ENCODE measurements at places on chromosomes 13 and 19. TPM values are rescaled to one million over a fixed set of nuclear protein-coding genes. Genes with fewer than 3 reads are reported as not detected.

DNA sequence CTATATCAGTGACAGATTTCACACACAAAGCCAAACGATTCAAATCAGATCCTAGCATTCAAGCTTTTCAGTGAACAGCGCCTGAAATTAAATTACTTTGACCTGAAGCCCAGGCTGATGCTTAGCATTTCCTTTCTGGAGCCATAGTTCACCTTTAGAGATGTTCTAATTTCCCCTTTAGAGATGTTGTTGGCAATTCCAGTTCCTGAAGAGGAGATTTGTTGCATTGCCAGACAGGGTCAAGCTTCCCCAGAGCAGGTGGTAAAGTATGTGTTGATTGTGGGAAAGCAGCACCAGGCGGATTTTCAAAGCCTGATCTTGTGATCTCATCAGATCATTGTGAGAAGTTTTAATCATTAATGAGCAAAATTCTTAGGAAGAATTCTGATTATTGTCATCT lies 609.8 kb upstream of the KLF12 start:
- DNase-seq, result no peak

FFAR2 gene
- total RNA-seq, result 0.95 TPM

TEX101 gene
- total RNA-seq, result not detected

DNA sequence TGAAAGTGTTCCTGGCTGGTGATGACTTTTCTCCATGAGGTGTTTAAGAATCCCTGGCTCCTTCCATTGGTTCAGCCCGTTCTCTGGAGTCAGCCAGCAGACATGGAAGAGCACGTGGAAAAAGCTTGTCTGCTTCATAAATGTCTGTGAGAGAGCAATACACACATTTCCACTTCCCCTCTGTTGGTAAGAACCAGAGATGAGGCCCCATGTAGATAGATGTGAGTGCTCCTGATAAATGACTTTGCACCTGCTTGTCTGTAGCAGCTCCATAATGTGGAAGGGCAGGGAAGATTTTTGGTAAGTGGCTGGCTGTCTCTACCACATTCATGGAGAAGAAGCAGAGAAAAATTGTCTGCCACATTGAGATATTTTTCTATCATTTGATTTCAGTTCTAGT lies 325.8 kb downstream of the LMO7 start:
- no peak for DNase-seq

DNA sequence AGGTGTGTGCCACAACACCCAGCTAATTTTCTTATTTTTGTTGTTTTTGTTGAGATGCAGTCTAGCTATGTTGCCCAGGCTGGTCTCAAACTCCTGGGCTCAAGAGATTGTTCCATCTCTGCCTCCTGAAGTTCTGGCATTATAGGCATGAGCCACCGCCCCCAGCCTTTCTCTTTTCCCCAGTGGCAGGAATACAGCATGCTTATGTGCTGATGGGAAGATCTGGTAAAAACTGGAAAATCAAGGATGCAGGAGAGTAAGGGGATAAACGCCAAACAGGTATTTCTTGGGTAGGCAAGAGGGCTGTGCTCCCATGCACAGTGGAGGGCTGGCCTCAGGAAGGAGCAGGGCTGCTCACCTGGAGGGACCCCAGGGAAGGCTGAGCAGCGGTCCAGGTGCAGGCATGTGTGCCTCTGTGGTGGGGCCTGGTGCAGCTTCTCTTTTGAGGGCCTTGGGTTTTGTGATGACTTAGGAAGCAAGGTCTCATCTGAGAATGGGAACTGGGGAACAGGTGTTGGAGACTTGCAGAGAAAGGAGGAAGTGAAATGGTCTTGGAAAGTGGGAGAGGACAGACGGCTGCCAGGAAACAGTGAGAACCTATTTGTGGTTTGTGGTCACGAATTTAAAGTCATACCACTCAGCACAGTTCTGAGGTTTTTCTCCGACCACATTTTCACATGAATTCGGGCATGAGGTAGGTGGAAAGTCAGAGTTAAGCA lies 106.5 kb downstream of the TEX26 start:
- DNase-seq, result no peak

DNA sequence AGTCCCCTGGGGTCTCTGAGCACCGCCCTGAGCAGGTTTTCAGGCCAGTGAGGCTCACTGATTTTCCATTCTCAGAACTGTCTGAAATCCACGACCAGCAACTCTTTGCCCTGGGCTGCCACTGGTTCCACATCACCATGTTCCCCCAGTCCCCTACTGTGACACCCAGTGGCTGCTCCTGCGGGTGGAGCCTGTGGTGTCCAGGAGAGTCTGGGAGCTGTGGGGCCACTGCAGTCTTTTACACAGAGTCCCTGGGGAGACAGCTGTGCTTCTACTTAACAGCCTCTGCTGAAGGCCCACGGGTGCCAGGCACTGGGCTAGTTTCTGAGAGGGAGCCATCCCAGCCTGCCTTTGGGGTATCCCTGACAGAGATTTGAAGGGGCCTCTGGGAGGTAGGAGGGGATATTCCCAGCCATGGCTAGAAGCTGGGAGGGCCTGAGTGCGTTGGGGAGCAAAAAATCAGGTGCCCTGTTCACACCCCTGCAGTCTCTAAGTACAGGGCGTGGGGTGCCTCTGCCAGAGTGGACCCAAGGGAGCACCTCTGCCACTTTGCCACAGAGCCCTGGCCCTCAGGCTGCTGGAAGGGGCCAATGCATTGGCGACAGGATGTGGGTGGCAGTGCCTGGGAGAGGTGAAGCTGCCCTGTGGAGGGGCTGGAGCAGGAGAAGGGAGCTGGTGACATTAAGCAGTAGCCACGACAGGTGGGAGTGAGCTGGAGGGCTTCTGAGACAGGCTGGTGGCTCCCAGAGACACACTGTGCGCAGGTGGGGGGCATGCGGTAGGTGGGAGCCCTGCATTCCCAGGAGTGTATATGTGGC lies 200.2 kb upstream of the ZNF536 start:
- no peak for DNase-seq

DNA sequence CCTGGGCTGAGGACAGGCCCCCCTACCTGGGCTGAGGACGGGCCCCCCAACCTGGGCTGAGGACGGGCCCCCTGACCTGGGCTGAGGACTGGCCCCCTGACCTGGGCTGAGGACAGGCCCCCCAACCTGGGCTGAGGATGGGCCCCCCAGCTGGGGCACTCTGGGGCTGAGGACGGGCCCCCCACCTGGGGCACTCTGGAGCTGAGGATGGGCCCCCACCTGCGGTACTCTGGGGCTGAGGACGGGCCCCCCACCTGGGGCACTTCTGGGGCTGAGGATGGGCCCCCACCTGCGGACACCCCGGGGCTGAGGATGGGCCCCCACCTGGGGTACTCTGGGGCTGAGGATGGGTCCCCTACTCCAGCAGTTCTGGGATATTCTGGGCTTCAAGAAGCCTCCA lies 65.5 kb downstream of the RASA3 start:
- peak; percentile 74 for DNase-seq

GRCh38 chr19:19379527-19379926 lies 25.9 kb upstream of the GATAD2A start:
- DNase-seq, result no peak

- no peak for DNase-seq
These were observed 408.0 kb downstream of the DIAPH3 start for GRCh38 chr13:59755632-59756290.
